ENCODE measurements at places on chromosomes 6 and 20. TPM values are rescaled to one million over a fixed set of nuclear protein-coding genes. Genes with fewer than 3 reads are reported as not detected.
A peak's percentile ranks its signal among the peaks of the same experiment; 100 is the strongest.

DNA sequence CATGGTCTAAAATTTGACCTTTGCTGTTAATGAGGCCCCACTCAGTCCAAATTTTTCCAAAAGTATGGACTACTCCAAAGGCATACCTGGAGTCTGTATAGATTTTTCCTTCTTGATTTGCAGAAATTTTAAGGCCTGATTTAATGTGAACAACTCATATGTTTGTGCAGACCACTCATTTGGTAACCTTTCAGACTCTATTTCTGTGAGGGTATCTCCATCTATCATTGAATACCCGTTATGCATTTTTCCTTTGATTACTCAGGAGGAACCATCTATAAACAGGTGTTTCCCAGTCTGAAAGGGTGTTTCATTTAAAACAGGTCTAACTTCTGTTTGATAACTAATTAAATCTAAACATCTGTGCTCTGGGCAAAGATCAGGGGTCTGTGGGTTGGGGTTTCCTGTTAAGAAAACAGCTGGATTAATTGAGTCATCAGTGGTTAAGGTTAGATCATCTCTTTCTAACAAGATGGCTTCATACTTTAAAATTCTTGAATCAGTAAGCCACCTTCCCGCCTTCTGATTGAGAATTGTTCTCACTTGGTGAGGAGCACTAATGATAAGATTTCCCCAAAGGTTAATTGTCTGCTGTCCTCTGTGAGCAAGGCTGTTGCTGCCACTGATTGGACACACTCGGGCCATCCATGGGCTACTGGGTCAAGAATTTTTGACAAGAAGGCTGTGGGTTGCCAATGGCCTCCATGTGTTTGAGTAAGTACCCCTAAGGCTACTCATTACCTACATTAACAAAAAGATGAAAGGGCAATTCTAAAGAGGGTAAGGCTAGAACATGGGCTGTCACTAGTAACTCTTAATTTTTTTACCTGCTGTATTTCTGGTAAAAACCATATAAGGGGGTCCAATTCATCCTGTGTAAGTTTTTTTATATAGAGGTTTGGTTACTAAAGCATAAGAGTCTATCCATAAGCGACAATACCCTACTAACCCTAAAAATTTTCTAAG is 24.1 kb downstream of the HLA-B start:
- peaks cover 4% of the 10 kb centered on the region for H3K27me3 ChIP-seq
- no peaks in the 10 kb centered on the region for H3K36me3 ChIP-seq
- H3K27ac ChIP-seq = no peak overlapping the region
- H3K4me3 ChIP-seq = no peak overlapping the region
- DNase-seq = no peak

DNA sequence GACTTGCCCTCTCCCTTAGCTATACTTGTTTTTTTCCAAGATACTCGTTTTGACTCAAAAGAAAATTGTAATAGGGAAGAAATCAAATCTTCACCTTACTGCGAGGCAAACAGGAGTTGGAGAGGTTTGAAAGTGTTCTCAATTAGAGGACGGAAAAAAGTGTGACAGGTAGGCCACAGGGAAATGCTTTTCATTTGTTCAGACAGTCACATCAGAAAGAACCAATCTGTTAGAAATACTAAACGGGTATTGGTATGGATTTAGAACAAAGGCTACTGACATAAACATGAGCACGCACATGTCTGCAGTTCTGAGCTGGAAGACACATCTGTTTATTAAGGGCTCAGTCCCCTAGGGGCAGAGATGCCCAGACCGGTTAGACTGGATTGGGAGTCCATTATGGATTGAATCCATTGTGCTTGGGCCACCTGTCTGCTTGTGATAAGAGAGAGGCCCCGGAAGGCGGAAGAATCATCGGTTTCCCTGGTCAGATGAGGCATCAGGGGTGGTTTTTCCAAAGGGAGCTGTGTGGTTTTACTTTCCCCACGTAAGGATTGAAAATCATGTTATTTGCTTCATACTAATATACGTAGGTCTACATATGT is 220.9 kb upstream of the MYLIP start:
- no peaks in the 10 kb centered on the region for H3K36me3 ChIP-seq
- H3K27ac ChIP-seq = no peak overlapping the region
- 0 out of 2 replicates have a peak, but pooled peaks cover 6% of the 10 kb centered on the region for H3K27me3 ChIP-seq
- no peak for DNase-seq

- peak overlapping the region; percentile 68 for H3K4me3 ChIP-seq
- no peaks in the 10 kb centered on the region for H3K27me3 ChIP-seq
- peak; percentile 98 for DNase-seq
Measured at GRCh38 chr20:17568972-17569521, 828 bp upstream of the DSTN start.

- H3K4me1 ChIP-seq = peaks cover 61% of the 10 kb centered on the region
- H3K36me3 ChIP-seq = no peaks in the 10 kb centered on the region
- H3K27me3 ChIP-seq = no peaks in the 10 kb centered on the region
Measured at GRCh38 chr20:47319517-47320252, 36.8 kb downstream of the ZMYND8 start.

- no peak overlapping the region for H3K4me3 ChIP-seq
- no peak overlapping the region for H3K27ac ChIP-seq
- DNase-seq = no peak
- H3K4me1 ChIP-seq = no peaks in the 10 kb centered on the region
Measured at GRCh38 chr6:150547502-150548222, 52.0 kb upstream of the PLEKHG1 start.

DNA sequence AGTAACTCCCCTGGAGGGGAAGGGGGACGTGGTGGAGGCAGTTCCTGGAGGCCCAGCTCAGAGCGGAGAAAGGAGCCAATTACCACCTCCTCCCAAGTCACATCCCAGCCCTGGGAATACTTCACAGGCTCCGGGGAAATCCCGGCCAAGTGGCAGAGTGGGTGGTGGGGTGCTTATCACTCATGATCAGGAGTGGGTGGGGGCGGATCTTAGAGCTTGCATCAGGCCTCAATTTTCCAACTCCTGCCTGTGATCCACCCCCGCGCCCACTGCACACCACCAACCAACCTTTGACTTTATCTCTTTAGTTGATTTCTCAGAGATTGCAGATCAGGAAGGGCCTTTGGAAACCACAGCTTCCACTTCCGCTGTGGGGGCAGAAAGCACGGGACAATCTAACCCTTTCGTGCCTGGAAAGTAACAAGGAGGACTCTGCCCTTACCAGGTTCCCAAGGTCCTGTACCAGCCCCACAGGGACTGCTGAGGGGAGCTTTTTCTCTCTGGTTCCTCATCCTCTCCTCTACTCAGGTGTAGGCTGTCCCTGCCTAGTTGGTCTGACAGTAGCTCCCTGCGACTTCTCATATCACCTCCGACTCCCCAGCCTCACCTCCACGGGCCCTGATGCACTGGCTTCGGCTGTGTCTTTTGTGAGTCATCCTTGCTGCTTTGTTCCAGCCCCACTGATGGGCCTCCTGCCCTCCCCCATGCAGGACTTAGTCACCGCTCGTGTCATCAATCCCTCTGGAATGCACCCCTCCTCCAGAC is 24.9 kb upstream of the IER3 start:
- DNase-seq = peak; percentile 98
- H3K27me3 ChIP-seq = no peaks in the 10 kb centered on the region
- H3K4me3 ChIP-seq = peak overlapping the region; percentile 41
- H3K4me1 ChIP-seq = peaks cover 25% of the 10 kb centered on the region
- H3K36me3 ChIP-seq = no peaks in the 10 kb centered on the region

The TUBB2B gene
- total RNA-seq = 10.4 TPM

DNA sequence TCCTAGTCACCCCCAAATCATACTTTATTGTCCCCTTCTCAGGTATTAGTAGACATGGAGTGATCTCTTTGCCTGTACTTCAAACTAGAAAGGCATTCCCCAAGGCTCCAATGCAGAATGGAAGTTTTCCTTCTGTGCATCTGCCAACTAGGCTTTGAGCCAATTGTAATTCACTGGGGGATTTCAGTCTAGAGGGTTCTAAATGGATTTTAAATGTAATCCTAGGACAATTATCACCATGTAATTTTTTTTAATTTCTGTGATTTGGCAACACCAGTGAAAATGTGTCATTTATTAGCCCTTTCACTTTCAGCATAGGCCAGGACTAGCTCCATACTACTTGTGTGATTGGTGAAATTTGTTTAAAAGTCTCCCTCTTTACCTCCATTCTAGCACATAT is 557.6 kb upstream of the MARCKS start:
- no peak overlapping the region for H3K4me3 ChIP-seq
- no peak overlapping the region for H3K27ac ChIP-seq
- no peaks in the 10 kb centered on the region for H3K27me3 ChIP-seq
- no peaks in the 10 kb centered on the region for H3K36me3 ChIP-seq
- H3K4me1 ChIP-seq = peaks cover 14% of the 10 kb centered on the region

DNA sequence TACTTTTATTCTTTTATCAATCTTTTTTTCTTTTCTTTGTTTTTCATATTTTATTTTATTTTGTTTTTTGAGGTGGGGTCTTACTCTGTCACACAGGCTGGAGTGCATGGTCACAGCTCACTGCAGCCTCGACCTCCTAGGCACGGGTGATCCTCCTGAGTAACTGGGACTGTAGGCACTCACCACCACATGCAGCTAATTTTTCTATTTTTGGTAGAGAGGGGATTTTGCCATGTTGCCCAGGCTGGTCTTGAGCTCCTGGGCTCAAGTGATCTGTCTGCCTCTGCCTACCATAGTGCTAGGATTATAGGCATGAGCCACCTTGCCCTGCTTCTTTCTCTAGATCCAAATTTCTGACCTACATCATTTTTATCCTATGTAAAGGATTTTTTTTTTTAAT is 153.2 kb downstream of the CDKAL1 start:
- no peaks in the 10 kb centered on the region for H3K27me3 ChIP-seq
- H3K27ac ChIP-seq = no peak overlapping the region
- no peaks in the 10 kb centered on the region for H3K36me3 ChIP-seq
- peaks cover 14% of the 10 kb centered on the region for H3K4me1 ChIP-seq

GRCh38 chr6:125507987-125508655 is 206.4 kb upstream of the HDDC2 start:
- H3K27ac ChIP-seq = no peak overlapping the region
- H3K4me3 ChIP-seq = no peak overlapping the region
- peak; percentile 14 for DNase-seq
- no peaks in the 10 kb centered on the region for H3K4me1 ChIP-seq

GRCh38 chr20:60653111-60653845 is 598.8 kb upstream of the CDH4 start:
- DNase-seq = peak; percentile 41
- H3K36me3 ChIP-seq = no peaks in the 10 kb centered on the region

The OR2B6 gene
- not detected for total RNA-seq

The PGC gene
- not detected for total RNA-seq

- H3K36me3 ChIP-seq = no peaks in the 10 kb centered on the region
- no peak overlapping the region for H3K27ac ChIP-seq
- H3K27me3 ChIP-seq = no peaks in the 10 kb centered on the region
- H3K4me1 ChIP-seq = no peaks in the 10 kb centered on the region
- DNase-seq = no peak
- H3K4me3 ChIP-seq = no peak overlapping the region
Measured at GRCh38 chr6:157398151-157398550, 17.2 kb downstream of the ZDHHC14 start.

GRCh38 chr6:43495409-43495941 is 14.7 kb downstream of the LRRC73 start:
- no peaks in the 10 kb centered on the region for H3K27me3 ChIP-seq
- H3K4me1 ChIP-seq = peaks cover 59% of the 10 kb centered on the region
- peaks cover 18% of the 10 kb centered on the region for H3K36me3 ChIP-seq
- peak; percentile 46 for DNase-seq
- no peak overlapping the region for H3K27ac ChIP-seq

The PIGU gene
- total RNA-seq = 12.5 TPM
